Fibroblast of villous mesenchyme (primary cell): ENCODE measurements at places on chromosomes 16 and 17.

GRCh38 chr16:85498607-85499006 is 114.5 kb upstream of the GSE1 start:
- DNase-seq = no peak

- DNase-seq = peak; percentile 61
These were observed 40.0 kb downstream of the SF3B3 start for GRCh38 chr16:70563636-70564035.

- DNase-seq = no peak
These were observed 7.5 kb downstream of the ZNF213 start for GRCh38 chr16:3142327-3142726.

GRCh38 chr16:71484006-71484893 is 4.9 kb downstream of the ZNF19 start:
- DNase-seq = peak; percentile 96

GRCh38 chr17:76517638-76518038 is 16.4 kb upstream of the RHBDF2 start:
- no peak for DNase-seq

DNA sequence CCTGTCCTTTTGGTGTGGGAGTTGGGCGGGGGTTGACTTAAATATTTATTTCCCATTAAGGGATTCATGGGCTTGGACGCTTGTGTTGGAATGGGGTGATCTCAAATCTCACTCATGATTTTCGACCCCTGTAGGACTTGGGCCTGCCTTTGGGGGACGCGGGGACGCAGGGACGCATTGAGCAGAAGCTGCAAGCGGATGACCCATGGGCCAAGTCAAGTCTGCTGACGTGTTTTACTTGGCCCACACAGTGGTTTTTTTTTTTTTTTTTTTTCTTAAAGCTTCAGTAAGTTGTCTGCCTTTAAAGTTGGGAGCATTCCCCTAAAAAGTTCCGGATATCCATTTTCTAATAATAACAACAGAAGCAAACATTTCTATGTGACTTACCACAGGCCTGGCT is 28.9 kb downstream of the CMIP start:
- no peak for DNase-seq

GRCh38 chr17:83055911-83056582 is 23.4 kb upstream of the METRNL start:
- DNase-seq = peak; percentile 84

- DNase-seq = no peak
These were observed 120.9 kb downstream of the DNAH9 start for GRCh38 chr17:11719203-11719602.

GRCh38 chr17:76491271-76492122 is 9.7 kb downstream of the RHBDF2 start:
- DNase-seq = no peak

GRCh38 chr17:55673743-55674506 is 48.7 kb downstream of the TMEM100 start:
- peak; percentile 49 for DNase-seq

- DNase-seq = peak; percentile 75
These were observed 10.6 kb downstream of the MYH3 start for GRCh38 chr17:10646392-10646990.

GRCh38 chr17:55348749-55349354 is 72.8 kb downstream of the MMD start:
- DNase-seq = peak; percentile 58

- peak; percentile 97 for DNase-seq
These were observed 139.4 kb upstream of the TBX2 start for GRCh38 chr17:61260071-61260797.

GRCh38 chr17:1718362-1719165 is 5.9 kb upstream of the WDR81 start:
- no peak for DNase-seq

DNA sequence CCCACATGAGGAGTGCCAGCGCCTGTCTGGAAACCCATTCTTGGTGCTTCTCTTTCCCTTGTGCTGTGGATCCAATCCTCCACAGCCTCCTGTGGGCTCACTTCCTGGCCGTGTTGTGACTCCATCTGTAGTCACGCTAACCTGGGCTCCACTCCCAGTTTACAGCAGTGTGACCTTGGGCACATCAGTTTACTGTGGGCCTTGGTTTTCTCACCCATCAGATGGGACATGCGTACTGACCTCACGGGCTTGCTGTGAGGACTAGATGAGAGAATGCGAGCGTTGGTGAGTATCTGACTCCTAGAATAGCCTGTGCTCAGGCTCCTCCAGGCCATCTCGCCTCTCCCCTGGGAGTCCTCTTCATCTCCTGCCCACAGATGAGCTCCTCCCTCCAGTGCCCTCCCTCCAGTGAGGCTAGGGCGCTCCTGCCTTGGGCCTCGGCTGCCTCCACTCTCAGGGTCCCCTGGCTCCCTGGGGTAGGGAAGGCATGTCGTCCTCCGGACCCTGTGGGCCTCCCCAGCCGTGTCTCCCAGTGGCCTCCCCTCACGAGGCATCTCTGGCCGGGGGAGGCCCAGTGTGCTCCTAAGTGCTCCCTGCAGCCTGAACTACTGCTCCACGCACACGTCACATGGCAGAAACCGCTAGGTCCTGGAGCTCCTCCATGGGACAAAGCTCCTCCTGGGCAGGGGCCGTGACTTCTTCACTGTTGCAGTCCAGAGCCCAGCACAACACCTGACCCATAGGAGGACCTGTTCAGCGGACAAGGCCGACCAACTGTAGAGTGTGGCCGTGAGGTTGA is 5.2 kb upstream of the FOXJ1 start:
- DNase-seq = no peak

GRCh38 chr17:49582789-49583188 is 7.1 kb downstream of the NXPH3 start:
- DNase-seq = no peak

- DNase-seq = no peak
These were observed 2.7 kb downstream of the METRN start for GRCh38 chr16:717450-718245.

DNA sequence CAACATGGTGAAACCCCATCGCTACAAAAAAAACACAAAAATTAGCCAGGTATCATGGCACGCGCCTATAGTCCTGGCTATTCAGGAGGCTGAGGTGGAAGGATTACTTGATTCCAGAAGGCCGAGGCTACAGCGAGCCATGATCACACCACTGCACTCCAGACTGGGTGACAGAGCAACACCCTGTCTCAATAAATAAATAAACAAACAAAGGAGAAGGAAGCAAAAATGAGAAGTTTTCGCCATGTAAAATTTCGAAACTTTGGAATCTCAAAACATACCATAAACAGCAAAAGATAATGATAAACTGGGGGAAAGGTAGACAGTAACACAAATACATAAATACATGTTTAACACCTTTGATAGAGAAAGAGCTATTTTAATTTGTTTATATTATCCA is 130.9 kb downstream of the ZFHX3 start:
- no peak for DNase-seq

GRCh38 chr16:84022644-84023043 is 20.0 kb downstream of the SLC38A8 start:
- no peak for DNase-seq

DNA sequence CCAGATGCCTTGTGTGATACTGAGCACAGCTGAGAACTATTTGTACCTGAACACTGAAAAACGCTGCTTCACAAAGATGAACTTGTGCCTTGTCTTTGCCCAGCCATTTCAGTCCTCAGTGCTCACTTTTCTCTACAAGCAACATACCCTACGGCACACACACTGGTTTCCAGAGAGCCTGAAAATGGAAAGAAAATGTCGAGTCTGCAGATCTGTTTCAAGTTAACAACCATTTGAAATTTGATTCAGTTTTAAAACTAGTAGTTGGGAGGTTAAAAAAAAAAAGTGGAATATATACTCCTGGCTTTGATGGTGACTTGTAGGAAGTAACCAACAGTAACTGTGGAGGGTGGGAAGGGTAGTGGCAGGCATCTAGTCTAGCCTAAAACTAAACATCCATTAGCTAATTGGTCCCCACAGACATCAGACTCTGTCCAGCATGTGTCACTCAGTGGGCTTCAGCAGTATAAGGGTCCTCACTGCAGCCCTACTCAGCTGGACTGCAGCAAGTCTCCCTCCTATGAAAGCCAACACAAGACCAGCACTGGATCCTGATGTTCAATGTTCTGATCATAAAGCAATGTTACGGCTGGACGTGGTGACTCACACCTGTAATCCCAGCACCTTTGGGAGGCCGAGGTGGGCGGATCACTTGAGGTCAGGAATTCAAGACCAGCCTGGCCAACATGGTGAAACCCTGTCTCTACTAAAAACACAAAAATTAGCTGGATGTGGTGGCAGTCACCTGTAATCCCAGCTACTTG is 27.1 kb downstream of the ERN1 start:
- no peak for DNase-seq
